ENCODE measurements at places on chromosomes 3 and 15. TPM values are rescaled to one million over a fixed set of nuclear protein-coding genes. Genes with fewer than 3 reads are reported as not detected.

Gene DLL4
- 2.3 TPM for total RNA-seq

Gene ARRDC4
- total RNA-seq: 0.20 TPM

Gene ADAMTS7
- 4.5 TPM for total RNA-seq

Gene SI
- total RNA-seq: not detected

Gene TAGLN3
- not detected for total RNA-seq

Gene DUOXA1
- 0.03 TPM for total RNA-seq

Gene GOLGA8J
- total RNA-seq: not detected

Gene C3orf22
- total RNA-seq: not detected

Gene ACTRT3
- 3.5 TPM for total RNA-seq

Gene CPN2
- total RNA-seq: not detected

Gene C2CD4B
- total RNA-seq: 0.10 TPM

Gene OR5H14
- not detected for total RNA-seq
